ENCODE measurements at places on chromosomes 4 and X.

GRCh38 chr4:84954982-84955567, 11.4 kb downstream of the WDFY3 start:
- no peak for DNase-seq

GRCh38 chr4:120731561-120731960, 191.0 kb downstream of the PRDM5 start:
- DNase-seq = no peak

- DNase-seq = no peak
These were observed 977.1 kb upstream of the PRKX start for GRCh38 chrX:4690521-4690920.

DNA sequence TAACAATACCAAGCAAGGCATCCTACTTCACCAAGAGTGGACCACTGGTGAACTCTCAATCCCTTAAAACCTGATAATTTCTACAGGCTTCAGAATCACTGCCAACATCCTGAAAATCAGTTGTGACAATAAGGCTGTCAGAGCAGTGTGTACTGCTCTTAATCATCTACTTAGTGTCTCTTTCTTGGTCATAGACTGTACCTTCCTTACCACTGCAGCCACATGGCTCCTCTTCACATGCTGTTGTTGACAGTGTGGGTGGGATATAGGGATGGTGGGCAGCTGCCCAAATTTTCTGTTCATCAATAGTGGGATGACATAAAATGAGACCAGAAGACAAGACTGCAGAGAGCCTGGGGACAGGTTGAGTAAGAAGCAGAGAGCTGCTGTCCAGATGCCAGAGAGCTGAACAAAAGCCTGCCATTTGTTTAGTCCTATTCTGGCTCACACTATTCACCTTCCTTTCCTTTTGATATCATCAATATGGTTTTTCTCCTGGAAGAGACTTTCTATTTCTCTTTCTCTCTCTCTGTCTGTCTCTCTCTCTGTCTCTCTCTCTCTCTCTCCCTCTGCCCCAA, 178.9 kb downstream of the MGST2 start:
- DNase-seq = no peak

- no peak for DNase-seq
These were observed 23.7 kb downstream of the RP2 start for GRCh38 chrX:46860557-46860956.

DNA sequence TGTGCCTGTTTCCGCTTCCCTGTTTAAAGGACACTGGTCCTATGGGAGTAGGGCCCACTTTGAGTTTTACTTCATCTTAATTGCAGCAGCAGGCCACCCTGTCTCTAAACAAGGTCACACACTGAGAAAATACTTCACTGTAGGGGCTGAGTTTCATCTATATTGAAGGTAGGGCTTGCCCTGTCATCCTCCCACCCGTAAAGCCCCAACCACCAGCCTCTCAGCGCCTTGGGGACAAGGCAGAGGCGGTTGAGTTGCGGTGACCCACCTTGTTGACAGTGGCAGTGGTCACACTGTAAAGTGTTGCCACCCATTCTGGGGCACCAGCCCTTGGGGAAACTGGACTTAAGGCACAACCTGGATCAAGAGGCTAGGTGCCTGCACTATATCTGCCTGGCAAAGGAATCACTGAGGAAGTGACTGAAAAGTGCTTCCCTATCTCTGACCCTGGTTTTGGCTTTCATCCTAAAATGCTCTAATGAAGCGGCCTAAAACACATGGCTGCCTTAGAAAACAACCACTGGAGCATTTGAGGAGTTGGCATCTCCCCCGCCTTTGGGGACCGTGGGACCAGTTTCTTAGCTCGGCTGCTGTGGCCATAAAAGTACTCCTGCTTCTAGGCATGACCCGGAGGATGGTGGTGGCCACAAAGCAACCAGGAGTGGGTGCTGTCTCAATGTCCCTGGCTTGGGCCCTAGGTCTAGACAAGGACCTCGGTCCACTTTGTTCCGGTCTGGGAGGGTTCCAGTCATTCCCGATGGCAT, 7.8 kb upstream of the WDR1 start:
- no peak for DNase-seq

DNA sequence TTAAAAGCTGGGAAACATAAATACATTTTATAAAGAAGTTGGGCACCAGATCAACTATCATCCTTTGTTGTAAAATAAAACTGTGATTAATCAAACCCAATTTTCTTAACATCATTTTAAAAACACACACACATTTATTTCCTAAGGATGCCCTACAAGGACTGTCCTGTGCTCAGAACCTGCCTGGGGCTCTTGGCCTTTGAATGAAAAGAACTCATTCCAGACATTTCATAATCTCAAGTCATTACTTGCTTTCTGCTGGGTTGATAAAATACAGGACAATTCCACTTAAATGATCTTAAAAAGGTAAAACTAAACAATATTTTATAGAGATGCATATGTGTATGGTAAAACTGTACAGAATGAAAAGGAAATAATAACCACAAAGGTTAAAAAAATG, 2.8 kb downstream of the SH3D19 start:
- DNase-seq = no peak

GRCh38 chr4:99276417-99276816, 14.4 kb downstream of the ADH1A start:
- DNase-seq = no peak

- DNase-seq = no peak
These were observed 21.9 kb upstream of the GABRE start for GRCh38 chrX:151996347-151996746.

DNA sequence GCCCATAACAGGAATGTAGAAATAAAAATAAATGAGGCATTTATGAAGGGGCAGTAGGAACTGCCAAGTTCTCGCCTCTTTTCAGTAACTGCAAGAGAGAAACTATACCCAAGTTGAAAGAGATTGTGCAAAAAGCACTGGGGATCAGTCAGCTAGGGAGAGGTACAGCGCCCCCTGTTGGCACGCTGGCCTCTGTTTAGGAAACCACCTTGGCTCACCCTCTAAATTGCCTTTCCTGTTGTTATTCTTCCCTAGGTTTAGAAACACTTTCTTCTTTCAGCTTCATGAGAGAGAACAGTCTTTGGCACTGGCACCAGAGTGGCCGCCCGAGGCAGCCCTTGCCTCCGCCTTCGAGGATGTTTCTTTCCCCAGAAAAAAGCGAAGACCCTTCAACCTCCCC, 348.5 kb downstream of the MID1IP1 start:
- DNase-seq = peak; percentile 64

DNA sequence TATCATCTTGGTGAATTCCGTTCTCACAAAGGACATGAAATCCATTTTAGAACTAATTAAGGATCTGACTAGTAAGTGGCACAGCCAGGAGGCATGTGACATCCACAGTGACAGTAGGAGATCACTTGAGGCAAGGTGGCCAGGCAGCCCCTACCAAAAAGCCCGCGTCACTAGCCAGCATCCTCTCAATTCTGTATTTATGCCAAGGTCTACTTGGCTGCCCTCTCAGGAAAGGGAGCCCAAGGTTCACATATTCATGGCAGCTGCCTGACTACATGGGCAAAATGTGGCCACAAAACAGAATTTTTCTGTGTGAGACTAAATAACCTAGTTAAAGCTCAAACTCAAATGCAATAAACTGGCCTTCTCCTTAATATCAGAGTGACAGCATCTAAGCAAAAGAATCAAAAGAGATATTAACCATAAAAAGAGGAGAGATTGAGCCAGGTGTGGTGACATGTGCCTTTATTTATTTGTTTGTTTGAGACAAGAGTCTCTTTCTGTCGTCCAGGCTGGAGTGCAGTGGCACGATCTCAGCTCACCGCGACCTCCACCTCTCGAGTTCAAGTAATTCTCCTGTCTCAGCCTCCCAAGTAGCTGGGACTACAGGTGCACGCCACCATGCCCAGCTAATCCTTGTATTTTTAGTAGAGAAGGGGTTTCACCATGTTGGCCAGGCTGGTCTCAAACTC, 51.5 kb downstream of the SLC9A7 start:
- DNase-seq = no peak

GRCh38 chr4:42636645-42636949, 20.3 kb downstream of the ATP8A1 start:
- DNase-seq = no peak

GRCh38 chr4:26126143-26126718, 194.6 kb upstream of the RBPJ start:
- no peak for DNase-seq

Measured in activated CD4-positive, CD25-positive, alpha-beta regulatory T cell treated with anti-CD3 and anti-CD28 coated beads, Interleukin-2, amount 50 U/mL, for 72 hours (primary cell).